ENCODE measurements at places on chromosomes 1 and 21.

DNA sequence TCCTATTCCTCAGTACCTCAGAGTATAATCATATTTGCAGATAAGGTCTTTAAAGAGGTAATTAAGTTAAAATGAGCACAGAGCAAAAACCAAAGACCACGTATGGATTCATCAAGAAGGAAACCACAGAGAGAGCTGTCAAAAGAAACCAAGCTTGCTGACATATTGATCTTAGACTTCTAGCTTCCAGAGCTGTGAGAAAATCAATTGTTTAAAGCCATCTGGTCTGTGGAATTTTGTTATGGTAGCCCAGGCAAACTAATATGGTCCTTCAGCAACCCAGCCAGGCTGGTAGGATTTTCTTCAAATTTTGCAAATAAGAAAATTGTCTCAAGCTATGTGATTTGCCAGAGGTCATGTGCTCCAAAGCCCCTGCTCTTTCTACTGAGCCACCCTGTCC is 62.5 kb downstream of the LRIG2 start:
- DNase-seq = no peak

GRCh38 chr1:31429583-31429982 is 16.6 kb downstream of the SERINC2 start:
- DNase-seq = no peak

DNA sequence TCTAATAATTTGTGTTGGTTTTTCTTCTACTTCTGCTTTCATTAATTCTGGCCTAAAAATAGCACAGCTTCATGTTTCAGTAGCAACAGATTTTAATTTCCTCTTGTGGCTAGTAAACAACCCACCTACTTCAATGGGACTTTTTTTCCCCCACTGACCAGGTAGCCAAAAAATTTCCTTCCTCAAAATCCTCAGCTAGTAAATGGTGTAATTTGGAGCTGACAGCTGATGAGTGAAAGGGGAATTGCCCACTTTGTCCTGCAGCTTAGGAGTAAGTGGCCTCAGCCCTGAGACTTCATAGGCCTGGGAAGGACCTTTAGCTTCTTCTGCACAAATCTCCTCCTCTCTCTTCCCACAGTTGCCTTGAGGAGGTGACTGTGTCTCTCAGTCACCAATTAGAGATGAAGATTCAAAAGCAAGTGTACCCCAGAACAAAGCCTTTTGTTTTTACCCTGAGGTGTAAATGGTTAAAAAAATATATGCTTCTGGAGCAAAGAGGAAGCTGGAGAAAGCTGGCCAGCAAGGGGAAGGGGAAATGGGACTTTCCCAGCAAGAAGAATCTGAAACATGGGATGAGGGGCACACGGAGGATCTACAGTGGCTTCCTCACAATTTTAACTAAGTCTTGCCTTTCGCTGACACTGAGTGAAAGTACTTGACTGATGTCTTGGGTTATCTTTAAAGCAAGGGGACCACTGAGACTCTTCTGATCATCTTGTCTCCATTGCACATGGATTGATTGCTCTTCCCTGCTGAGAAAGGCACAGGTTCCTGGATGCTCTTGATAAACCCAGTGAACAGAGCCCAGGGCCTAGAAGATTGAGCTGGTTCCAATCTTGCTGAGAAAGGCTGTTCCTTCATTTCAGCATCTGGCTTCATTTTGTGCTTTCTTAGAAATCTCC is 35.8 kb upstream of the VCAM1 start:
- DNase-seq = no peak

GRCh38 chr1:39659110-39659509 is 12.8 kb downstream of the NT5C1A start:
- no peak for DNase-seq

- no peak for DNase-seq
Observed at GRCh38 chr1:177311111-177311510, 140.4 kb downstream of the BRINP2 start.

- no peak for DNase-seq
Observed at GRCh38 chr1:118627435-118627834, 360.7 kb downstream of the TBX15 start.

GRCh38 chr1:62637392-62638105 is 40.2 kb downstream of the ANGPTL3 start:
- DNase-seq = no peak

DNA sequence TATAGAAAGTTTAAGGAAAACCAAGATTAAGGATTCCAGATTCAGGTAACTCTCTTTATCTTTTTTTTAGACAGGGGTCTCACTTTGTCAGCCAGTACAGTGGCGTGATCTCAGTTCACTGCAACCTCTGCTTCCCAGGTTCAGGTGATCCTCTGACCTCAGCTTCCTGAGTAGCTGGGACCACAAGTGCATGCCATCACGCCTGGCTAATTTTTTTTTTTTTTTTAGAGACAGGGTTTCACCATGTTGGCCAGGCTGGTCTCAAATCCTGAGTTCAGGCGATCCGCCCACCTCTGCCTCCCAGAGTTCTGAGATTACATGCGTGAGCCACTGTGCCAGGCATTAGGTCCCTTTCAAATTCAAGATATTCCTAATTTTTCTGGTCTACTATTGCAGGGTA is 15.9 kb downstream of the LZIC start:
- no peak for DNase-seq

- no peak for DNase-seq
Observed at GRCh38 chr1:34928066-34928696, 1.3 kb downstream of the DLGAP3 start.

GRCh38 chr1:186843226-186843625 is 14.5 kb downstream of the PLA2G4A start:
- no peak for DNase-seq

- peak; percentile 19 for DNase-seq
Observed at GRCh38 chr1:115641762-115642167, at the start of gene VANGL1. Gene VANGL1 (plus strand): TSS chr1:115641970. CDS start chr1:115651414, 9,444 bp downstream.

- DNase-seq = no peak
Observed at GRCh38 chr21:42509244-42509643, 4.4 kb upstream of the SLC37A1 start.

DNA sequence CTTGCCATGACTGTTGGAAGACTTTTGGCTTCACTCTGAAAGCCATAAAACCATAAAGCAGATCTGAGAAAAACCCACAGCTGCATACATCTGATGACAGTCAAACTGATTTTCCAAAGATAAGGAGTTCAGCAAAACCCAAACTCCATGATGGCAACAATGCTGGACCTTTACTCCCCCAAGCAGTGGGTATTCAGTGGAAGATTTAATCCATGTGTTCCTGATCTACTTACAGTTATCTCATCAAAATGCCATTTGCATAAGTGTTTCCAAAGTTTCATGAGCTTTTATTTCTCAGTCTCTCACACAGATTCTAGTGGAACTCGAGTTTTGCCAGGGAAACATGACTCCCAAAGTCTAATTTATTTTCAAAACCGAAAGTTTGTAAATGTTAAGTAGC is 184.9 kb downstream of the ZC3H11B start:
- no peak for DNase-seq

GRCh38 chr1:224113918-224114786 is at the start of gene FBXO28:
Gene FBXO28 (plus strand): TSS chr1:224114111. CDS start chr1:224114130, 19 bp downstream.
- peak; percentile 94 for DNase-seq

- no peak for DNase-seq
Observed at GRCh38 chr1:184970691-184971161, 3.6 kb downstream of the NIBAN1 start.

DNA sequence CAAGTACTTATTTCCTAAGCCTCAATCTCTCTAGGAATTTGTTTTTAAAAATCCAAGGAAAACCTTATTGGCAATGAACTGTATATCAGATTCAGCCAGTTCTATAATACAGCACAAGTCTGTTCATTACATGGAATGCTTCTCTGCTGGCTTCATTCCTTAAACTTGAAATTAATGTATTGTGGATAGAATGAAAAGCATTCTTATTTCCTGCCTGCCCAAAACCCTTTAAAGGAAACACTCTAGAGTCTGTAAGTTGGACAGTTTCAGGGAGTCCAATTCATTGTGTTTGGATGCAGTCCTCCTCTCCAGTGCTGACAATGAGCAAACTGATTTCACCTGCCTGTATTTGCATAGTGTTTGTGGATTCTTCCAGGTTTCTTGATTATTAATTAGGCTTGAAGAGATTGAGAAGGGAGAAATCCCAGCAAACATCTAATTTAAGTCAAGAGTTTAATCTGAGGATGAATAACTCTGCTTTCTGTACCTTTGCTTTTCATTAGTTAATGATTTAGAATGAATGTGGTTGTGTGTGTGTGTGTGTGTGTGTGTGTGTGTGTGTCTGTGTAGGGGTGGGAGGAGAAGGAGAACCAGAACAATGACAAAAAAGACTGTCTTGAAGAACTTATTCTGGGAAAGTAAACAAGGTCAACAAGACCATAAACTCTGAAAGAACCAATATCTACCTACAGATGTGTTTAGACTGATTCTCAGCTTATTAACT is 61.2 kb downstream of the CACHD1 start:
- DNase-seq = peak; percentile 45

DNA sequence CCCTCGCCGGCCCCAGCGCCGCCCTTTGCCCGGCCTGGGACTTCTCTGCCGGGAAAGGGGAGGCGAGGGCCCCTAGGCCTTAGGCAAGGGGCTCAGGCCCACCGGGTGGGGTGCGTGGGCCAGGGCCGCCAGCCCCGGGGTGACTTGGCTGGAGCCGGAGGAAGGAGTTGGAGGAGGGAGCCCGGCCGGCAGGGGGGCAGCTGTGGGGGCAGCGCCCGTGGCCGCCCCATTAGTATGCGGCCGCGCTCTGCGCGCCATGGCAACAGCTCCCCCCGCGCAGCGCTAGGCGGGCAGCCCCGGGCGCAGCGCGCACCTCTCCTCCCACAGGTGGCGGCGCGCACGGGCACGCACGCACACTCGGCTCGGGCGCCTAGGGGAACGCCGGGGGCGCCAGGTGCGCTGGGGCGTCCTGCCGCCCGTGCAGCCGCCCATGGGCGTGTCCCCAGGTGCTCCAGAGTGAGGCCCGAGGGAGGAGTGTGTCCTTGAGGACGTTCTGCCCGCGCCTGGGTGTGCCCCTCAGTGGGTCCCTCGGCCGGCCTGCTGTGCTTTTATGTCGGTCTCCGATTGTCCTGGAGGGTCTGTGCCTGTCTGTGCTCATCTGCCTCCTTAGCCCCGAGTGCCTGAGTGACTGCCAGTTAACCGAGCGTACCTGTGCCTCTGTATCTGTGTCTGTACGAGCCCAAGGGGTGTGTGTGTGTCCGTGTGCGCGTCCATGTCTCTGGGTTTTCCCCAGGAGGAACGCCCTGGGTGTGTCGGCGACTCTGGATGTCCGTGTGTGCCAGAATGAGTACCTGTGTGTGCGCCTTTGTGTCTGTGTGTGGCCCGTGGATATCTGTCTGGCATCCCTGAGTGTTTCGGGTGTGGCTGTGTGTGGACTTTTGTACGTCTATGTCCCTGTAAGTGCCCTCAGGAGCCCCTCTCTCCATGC is 38.2 kb upstream of the WASF2 start:
- no peak for DNase-seq

DNA sequence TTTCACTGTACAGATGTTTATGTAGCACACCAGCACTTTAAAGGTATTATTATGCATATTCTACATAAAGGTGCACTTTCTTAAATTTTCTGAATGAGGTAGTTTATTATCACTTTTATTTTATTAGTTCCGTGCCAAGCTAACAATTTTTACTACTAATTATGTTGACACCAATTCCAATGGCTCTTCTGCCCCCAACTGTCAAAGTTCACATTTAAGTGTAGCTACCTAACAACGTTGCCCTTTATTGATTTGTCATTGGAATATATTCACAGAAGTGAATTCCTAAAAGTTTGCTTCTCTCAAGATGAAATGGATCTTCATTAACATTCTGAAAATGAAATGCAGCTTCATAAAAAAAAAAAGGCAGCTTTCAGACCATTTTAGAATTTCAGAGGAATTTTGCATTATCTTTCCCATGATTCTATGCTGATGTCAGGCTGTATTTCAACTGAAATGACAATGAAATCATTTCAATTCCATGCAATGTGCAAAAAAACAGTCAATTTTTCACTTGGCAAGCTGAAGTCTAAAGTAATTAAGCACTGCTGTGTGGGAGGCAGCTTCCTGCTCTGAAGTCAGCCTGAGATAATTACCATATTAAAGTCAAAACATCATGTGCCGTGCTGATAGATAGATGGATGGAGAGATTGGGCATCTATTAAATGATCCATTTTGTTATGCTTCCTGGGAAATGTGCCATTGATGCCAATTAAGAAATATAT is 229.2 kb downstream of the TTLL7 start:
- DNase-seq = no peak

DNA sequence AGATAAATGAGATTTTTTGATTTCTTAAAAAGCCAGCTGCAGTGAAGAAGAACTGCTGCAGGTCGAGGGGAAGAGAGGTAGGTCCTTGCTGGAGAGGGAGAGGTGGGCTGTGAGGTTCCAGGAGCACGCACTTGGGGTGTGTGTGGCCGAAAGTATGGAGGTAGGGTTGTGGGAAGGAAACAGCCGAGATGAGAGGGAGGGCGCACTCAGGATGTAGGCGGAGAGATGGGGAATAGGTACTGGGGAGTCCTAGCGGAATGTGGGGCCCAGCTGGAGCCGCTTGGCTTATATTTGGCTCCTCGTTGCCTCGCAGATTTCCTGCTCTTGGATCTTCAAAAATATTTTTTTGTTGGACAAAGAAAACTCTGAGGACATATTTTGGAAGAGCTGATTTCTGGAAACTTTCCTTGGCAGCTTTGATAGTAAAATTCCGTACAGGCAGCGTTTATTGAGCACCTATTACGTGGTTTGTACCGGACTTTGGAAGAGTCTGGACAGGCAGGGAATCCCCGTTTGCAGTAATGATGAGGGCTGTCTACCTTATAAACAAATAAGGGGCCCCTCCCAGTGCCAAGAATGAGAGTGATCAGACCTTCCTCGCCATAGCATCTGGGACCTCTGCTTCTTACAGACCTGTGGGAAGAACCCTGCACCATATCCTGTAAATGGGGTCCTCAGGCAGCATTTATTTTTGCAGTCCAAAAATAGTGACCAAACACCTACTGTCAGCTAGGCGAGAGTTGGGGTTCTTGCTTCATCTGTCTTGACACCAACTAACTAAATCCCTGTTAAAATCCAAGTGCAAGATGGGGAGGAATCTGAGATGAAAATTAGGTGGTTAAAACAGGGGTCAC is 1.5 kb downstream of the LRRC8D start:
- DNase-seq = no peak

DNA sequence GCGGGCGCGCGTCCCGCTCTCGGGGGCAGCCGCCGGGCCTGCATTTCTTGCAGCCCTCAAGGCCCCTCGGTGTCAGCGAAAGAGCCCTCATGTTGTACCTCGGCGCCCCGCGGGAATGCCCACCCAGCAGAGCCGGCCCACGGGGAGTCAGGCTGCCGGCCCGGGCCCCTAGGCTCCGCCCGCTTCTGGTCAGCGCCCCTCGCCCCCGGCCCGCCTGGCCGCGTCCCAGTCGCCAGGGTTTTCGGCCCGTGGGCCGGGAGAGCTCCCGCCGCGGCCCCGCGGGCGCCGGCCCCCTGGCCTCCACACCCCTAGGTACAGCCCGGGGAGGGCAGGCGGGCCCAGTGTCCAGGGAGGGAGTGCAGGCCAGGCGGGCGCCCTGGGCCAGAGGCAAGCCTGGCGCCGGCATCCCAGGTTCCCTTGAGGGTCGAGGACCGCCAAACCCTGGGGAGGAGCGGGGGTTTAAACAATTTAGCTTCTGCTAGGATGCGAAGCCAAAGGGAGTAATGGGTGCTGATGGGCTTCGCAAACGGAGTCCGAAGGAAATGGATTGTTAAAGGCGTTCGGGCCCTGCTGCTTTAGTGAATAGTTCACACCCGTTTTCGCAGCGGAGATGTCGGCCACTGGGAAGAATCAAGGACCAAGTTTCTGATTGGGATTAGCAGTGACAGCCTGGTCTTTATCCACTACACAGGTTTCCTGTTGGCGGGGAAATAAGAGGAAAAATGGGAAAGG is 486 bp upstream of the KCNA3 start:
- no peak for DNase-seq

All from kidney glomerular epithelial cell (primary cell).